ENCODE measurements at places on chromosomes 11 and 22.

DNA sequence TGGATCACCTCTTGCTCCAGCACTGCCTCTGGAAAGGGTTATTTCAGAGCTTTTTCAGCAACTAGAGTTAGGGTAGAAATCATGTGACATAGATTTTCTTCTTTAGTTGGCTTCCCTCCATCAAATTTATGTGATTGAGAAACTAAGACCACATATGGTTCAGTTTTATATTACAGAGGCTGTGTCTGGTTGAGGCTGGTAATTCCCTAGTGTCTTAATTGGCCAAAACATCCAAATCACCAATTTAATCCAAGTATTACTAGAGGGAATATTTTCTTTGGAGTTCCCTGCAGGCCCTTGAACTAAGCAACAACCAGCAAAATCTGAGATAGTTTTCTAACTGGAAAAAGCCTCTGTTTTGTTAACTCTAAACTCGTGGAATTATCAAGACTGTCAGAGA lies 136.3 kb downstream of the ARHGAP42 start:
- DNase-seq: peak; percentile 33

DNA sequence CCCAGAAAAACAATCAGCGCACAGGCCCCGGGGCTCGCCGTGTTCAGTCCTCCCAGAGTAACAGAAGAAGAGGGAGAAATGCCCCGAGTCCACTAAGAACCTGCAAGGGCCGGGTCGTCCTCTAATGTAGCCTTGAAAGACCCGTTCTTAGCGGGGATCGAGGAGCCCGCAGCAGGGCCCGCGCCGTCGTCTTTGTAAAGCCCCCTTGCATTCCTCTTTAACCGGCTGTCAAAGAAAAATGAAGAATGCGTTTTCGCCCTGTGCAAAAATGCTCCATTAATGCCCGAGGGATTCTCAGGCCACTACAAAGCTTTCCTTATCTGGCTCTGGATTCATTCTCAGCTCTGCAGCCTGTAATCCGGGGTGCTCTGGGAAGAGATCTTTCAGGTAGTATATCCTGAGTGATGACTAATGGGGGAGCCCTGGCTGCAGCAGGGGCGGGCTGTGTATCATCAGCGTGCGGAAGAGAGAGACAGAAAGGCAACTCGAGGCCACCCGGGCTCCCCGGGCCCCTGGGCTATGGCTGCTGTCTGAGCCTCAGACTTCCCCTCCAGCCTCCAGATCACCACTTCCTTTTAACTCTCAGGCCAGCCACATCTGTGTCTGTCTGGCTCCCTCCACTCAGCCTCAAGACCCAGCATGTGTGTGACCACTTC lies 78.2 kb downstream of the FBLN1 start:
- no peak for DNase-seq

DNA sequence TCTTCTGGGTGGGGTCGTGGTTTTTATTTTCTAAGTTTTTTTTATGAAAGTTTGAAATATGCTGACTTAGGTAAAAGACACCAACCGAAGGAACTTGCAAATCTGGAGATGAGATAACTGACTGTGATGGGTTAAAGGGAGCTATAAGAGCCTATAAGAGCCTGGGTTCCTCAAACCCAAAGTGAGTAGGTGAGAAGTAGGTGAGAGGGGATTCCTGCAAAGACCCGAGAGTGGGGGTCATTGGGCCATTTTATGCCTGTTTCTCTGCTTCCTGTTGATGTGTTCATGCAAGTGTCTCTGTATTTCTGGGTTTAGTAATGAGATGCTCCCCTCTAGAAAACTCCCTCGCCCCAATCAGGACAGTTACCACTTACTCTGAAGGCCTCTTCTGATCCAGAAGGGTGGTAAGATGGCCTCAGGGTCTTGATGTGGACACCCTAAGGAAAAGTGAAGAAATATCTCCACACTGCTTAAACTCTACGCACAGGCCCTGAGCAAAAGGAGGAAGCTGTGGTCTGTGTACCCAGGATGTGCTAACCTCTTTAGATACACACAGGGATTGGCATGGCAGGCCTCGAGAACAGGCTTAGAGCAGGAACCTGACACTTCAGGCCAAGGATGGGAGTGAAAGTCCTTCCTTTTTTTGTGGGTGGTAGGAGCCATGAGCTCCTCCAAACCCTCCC lies 1.8 kb downstream of the FLI1 start:
- no peak for DNase-seq

DNA sequence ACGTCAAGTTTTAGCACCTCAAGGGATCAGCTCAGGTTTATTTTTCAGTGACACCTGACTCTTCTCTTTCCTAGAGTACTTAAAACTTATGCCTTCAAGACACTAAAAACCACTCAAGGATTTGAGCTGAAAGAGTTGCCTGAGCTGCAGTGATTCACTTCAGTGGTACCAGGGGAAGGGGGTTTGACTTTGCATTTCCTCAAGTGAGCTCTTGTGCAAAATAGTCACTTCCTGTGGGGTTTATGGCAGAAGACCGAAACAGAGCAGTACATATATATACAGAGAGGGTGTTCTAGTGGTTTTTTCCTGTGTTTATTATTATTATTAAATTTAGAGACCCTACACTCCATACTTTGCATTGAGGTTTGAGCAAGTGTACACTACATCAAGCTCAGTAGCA lies 60.7 kb downstream of the DBX1 start:
- DNase-seq: no peak

- DNase-seq: peak; percentile 64
Observed at GRCh38 chr11:119721129-119722120, 7.6 kb downstream of the NECTIN1 start.

DNA sequence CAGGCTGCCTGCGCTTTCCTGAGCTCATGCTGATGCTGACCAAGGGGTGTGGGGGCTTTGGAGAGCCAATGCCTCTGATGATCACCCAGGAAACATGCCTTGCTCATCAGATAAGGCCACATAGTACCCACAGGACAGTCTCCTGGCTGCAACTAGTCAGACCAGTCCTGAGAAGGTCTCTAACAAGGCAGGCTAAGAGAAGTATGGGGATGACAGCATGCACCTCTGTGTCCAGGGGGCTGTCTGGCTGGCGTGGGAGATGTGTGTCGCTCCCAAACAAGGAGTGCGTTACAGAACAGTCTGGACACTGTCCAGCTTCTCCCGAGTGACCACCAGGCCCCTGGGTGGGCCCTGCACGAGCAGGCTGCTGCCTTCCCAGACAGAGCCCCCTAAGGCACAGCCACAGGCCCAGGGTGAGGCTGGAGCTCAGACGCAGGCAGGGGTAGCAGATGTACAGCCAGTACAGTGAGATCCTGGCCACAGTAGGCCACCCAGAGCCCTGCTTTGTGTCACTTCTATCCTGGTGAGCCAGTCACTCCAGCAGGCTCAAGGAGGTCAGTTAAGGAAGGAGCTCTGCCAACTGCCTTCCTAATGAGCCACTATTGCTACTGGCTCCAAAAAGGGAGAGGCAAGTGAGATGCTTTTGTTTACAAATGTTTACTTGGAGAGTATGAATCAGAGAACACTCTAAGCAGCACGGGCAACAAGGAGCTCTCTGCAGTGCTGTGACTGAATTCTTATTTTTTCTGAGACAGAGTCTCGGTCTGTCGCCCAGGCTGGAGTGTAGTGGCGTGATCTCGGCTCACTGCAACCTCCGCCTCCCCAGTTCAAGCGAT lies 66.0 kb upstream of the CLTCL1 start:
- DNase-seq: no peak

DNA sequence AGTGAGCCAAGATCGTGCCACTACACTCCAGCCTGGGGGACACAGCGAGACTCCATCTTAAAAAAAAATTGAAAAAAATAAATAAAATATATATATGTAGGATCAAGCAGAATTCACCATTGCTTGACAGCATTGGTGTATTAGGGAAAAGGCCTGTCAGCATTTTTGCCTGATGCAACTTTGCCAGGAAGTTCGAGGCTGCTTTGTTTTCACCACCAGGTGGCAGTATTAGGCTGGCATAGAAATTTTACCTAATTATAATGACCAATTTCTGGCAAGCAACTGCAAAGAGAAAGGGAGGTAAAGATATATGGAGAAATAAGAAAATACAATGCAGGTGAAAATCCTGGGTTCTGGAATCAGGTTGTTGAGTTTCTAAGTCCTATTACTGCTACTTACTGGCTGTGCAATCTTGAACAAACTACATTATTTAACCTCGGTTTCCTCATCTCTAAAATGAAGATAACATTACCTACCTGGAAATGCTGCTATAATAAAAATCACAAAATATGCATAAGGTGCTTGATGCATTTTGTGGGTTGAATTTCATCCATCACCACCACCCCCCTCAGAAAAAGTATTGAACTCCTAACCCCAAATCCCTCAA lies 24.7 kb downstream of the LAYN start:
- DNase-seq: peak; percentile 87

DNA sequence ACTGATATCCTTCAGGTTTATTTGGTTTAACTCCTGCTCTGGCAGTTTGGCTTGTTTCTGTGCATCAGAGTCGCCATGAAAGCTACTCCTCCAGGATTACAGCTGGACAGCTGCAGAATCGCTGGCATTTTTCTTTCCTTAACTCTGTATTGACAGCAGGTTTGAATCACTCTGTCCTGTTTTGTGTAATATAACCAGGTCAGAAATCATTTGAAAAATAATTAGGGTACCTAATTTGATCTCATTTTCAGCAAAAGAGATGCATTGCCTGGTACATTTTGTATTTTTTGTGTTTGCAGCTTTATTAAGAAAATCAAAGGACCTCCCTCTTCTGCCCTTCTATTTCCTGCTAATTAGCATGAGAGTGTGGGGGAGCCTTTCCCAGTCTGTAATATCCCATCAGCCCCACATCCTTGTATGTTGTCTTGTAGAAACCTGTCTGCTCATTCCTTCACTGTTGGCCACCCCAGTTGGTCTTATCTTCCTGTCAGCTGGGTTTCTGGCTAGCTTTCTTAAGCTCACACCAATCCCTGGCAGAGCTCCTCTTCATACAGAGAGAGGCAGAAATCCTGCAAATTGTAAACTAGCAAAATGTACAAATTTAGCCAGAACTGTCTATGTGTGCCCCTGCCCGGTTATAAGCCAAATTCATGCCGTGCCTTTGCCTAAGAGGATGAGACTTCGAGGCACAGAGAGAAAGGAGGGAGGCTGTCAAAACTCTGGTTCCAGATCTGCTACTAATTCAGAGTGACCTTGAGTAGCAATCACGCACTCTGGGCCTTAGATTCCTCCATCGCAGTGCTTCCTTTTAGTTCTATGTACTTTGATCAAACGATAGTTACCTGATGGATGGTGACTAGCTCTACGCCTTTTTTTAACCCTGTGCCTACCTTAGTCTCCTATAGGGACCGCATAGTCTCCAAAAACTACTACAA lies 200.6 kb downstream of the NAV2 start:
- DNase-seq: peak; percentile 69

DNA sequence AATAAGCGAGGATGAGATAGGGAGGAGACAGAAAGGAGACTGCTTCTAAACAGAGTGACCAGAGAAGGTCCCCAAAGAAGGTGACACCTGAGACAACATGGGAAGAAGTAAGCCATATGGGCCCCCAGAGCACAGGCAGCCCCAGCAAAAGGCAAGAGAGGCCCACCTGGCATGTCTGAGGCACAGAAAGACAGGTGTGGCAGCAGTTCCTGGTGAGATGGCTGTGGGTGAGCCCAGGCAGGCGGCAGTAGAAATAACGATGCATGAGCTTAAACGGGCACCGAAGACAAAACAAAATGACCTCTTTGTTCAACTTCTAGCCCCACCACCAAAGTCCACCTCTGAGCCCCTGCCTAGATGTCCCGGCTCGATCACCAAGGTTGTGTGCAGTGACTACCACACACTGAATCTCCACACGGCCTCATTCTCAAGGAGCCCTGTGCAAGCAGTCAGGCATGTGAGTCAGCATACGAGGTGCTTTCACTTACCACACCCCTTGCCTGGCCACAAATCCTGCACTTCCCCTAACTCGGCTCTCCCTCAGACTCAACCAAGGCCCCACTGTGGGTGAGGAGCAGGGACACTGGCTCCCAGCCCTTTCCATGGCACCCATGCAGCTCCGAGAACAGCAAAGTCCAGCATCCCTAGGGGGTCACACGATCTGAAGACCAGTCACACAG lies 77.6 kb downstream of the PACSIN2 start:
- no peak for DNase-seq

DNA sequence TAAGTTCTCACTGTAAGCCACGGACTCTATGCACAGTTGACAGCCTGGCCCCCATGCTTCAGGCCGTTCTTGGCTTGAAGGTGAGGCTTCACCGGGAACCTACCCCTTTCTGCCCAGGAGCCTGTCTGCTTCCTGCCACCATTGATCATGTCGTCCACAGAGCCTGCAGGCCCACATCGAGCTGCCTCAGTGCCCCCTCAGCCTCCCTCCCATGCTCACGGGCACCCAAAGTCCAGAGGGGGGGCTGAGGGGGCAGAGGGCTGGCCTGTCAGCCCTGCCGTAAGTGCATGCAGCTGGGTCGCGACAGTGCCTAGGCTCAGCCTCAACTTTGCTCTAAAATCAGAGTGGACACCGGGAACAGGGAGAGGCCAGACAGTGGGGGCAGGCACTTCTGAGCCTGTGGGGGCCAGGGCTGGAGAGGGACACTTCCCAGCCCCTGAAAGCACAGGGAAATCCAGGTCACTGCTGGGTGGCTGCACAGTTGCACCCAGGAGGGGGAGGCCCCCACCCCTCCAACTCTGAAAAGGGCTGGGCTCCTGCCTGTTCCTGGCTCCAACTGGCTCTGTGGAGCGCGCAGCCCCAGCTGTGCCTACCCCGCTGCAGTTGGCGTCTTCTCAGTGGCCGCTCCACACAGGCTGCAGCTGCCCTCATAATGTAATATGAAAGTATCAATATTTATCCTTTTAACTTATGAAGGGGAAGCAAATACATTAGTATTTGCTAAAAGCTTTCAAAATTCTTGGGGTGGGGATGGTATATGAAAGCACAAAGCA lies 598.6 kb downstream of the DLG2 start:
- DNase-seq: no peak

DNA sequence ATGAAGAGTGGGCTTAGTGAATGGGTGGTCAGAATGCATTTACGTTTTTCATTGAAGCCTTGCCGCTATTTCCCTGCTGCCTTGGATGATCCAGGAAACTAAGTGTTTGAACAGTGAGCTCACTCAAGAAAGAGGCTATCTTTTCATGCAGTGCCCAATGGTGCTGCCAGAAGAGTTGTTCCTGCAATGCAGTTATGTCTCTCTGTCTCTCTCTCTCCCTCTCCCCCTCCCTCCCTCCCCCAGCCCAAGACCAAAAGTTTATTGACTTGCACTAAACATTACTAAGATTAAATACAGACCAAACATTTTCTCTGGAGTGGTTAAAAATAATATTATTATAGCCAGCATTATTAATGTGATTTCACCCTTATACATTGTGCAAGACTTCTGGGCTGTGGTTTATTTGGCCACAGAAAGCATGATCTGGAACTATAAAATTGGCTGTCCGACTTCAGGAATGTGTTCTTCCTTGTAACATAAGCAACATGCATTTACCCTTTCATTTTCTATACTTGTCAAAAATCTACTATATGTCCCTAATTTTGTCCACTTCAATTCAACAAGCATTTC lies 6.6 kb upstream of the FUT4 start:
- DNase-seq: no peak

GRCh38 chr11:47863189-47863897 lies 15.2 kb upstream of the NUP160 start:
- DNase-seq: peak; percentile 70

All from tongue (tissue), 3 donors.